Erythroblast (primary cell): ENCODE measurements at places on chromosomes 16 and 17.
A peak's percentile ranks its signal among the peaks of the same experiment; 100 is the strongest.

DNA sequence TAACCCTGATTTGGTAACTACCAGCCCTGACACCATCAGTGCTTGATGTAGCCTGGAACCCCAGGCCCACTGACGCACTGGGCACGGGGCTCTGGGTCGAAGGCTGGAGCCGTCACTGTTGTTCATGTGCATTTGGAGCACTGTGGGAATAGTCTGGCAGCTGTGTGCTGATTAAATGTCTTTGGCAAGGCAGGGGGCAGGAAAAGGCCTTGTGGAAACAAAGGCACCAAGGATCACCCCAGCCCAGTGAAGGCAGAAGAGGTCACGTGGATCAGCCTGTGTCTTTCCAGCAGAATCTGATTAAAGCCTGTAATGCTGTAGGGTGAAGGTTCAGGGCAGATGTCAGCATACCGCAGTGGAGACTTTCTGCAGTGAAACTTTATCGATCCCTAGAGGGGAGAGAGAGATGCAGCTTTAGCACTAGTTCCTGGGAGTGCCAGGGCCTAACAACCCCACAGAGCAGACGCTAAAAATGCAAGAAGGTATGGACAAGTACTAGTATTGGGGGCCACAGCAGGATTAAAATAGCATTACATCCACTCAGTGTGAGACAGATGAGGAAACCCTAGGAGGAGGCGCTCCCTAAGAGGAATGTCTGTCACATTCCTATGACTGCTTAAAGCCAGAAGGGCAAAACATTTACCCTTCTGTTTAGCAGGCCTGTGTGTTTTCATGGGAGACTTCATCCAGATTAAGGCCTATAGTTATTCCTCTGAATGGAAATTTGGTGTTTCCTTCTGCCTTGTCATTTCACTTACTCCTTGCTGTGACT, 9.7 kb downstream of the ZNHIT3 start:
- no peak for DNase-seq

DNA sequence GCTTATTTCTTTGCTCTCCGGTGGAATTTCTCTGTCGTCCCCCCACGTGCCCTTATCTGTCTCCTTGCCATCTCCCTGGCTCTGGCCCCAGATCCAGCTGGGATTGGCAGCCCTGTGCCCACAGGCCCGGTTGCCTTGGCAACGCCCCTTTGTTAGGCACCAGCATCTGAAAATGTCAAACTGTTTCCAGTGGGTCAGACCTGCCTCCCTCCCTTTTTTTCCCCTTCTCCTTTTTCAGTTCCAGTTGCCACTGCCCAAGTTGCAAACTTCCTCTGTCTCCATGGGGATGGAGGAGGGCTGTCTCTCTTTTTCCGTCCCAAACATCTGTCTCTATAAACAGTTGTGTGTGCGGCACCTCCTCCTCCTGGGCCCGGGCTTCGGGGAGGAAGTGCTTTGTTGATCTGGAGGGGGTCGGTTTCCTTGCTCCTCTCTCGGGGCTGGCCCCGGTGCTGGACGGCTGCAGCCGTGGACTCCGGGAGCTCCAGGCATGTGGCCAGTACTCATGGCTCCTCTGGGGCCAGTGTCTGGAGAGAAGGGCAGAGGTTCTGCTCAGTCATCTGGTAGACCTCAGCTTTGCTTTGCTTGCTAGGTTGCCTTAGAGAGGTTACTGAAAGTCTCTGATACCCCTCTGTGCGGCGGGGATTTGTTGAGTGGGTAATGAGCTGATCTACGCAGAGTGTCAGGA, 35.3 kb downstream of the SOCS3 start:
- DNase-seq: no peak

DNA sequence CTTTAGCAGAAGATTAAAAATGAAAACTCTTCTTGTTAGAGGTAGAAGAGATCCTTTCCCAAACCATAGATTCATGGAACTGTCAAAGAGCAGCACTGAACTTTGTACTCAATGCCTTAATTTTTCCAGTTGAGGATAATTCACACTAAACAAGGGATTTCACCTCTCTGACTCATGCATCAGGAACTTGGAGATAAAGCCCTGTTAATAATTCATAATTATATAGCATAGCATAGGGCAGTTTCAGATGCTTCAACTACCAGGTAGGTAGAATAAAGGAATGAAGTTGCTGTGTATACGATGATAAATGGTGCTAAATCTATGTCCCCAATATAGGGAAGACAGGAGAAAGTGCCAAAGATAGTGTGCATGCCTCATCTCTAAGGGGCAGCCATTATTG, 450.4 kb downstream of the MAF start:
- DNase-seq: no peak

- DNase-seq: no peak
These were observed at the start of gene GNG13 for GRCh38 chr16:799948-800833. Gene GNG13 (minus strand): TSS chr16:800734. CDS start chr16:799077, 1,657 bp downstream.

DNA sequence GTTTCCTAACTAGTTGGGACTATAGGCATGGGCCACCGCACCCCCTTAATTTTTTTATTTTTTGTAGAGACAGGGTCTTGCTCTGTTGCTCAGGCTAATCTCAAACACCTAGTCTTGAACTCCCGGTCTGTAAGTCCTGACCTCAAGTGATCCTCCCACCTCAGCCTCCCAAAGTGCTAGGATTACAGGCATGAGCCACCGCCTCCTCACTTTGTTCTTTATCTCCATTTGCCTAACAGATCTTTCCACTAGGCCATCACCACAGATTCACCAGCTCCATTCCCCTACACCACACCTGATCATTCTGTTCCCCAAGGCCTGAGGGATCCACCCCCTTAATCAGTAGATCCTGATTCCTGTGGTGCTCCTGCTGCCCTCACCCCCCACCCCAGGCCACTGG, 7.6 kb upstream of the ZNF629 start:
- no peak for DNase-seq

- DNase-seq: no peak
These were observed 6.4 kb upstream of the ODF4 start for GRCh38 chr17:8333281-8333680.

- no peak for DNase-seq
These were observed 234.5 kb downstream of the SEC14L1 start for GRCh38 chr17:77375108-77375916.

DNA sequence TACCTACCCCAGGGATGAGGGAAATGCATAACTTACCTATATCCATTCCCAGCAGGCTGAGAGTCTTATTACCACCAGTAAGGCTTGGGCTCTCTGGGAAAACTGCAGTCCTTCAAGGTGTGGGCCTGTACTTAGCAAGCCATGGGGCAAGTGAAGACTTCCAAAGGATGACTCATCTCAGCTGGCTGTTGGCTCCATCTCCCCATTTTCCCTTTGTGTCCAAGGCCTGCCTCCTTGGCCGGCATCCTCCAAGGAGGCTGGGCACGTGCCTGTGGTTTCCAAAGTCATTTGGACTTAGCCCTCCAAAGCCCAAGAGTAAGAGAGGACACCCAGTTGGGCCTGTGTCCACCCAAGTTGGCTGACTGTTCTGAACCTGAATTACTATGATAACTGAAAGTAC, 89.8 kb downstream of the TMEM100 start:
- no peak for DNase-seq

- no peak for DNase-seq
These were observed 5.5 kb downstream of the CCDC42 start for GRCh38 chr17:8739097-8739496.

DNA sequence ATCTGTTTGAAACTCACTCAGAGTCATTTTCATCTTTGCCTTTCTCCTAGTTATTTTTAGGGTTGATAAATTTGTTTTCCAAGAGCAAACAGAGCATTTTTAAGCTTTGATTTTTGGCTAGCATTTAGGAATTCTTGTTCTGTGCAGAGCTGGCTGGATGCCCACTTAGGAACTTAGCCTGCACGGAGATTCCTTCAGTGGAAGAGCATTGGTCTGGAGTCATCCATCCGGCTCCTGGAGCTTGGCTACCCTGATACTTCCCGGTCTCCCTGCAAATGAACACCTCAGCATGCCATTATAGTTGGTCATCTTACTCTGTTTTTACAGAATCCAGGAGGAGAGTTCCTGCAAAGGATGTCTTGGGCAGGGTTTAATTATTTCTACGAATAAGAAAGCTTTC, 57.1 kb downstream of the SPECC1 start:
- no peak for DNase-seq

- DNase-seq: peak; percentile 55
These were observed 959 bp downstream of the SSH2 start for GRCh38 chr17:29929006-29929532.

DNA sequence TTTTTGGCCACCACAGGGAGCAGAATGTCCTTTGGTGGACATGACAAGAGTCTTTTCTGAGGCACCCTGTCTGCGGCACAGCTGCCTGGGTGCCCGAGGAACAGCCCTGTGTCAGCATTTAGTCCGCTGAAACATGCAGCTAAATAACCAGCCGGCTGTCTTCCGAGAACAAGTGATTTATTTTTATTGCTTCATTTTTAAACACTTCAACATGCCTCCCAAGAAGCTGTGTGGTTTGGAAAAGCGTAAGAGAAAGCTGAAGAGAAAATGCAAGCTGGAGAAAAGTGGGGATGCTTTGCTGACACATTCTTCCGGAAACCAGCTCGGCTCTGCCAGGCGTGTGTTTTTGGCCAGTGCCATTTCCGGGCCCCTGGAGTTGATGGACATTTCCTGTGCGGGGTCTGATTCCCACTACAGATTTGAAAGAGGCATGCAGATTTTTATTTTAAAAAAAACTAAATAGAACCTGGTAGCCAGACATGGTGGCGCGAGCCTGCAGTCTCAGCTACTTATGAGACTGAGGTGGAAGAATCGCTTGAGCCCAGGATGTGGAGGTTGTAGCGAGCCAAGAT, 94.7 kb downstream of the SEC14L1 start:
- no peak for DNase-seq

- DNase-seq: no peak
These were observed 886.3 kb upstream of the RBFOX1 start for GRCh38 chr16:6446370-6446769.

GRCh38 chr16:87076950-87077749, 240.0 kb downstream of the C16orf95 start:
- DNase-seq: peak; percentile 59
